ENCODE measurements at places on chromosomes 6 and 20. TPM values are rescaled to one million over a fixed set of nuclear protein-coding genes. Genes with fewer than 3 reads are reported as not detected.

The PGC gene
- total RNA-seq, result not detected

The BMP5 gene
- total RNA-seq, result 6.3 TPM

The HTR1B gene
- total RNA-seq, result not detected

The FILIP1 gene
- total RNA-seq, result 117 TPM

The NCOA6 gene
- total RNA-seq, result 18.2 TPM

The VAPB gene
- total RNA-seq, result 20.2 TPM

The HEY2 gene
- total RNA-seq, result 2.7 TPM

The TRIM31 gene
- total RNA-seq, result not detected

DNA sequence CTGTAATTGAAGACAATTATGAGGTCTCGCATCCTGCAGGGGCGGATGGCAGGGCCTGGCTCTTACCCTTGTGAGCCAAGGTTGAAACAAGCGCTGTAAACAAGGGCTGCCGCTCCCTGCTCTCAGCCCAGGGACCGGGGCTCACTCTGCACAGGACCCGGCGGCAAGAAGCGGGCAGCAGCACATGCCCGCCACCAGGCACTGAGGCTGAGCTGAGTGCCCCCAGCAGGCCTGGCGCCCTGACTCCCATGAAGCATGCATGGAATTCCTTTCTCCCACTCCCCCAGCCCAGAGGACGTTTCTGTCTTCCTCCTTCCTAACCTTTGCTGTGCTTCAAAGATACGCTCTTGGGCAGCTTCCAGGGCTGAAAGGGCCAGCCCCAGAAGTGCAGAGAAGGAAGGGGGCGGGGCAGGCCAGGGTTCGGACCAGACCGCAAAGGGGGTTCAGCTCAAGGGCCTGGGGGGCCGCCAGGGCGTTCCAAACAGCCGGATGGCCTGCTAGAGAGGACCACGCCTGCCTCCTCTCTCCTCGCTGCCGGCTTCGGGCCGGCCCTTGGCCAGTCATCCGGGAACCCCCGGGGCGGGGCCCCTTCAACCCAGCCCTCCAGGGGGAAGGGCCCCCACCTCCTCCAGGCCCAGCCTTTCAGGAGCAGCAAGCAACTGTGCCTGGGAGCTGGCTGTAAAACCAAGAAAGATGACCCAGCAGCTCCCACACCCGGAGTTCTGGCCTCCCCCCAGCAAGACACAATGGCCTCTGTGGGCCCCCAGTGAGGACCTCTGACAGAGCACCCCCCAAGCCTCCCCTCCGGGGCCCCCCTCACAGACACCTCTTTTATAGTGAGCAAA, 109.9 kb downstream of the NOL4L start:
- DNase-seq, result peak; percentile 89

- DNase-seq, result no peak
These were observed 83.5 kb downstream of the CTNNBL1 start for GRCh38 chr20:37777012-37777950.

DNA sequence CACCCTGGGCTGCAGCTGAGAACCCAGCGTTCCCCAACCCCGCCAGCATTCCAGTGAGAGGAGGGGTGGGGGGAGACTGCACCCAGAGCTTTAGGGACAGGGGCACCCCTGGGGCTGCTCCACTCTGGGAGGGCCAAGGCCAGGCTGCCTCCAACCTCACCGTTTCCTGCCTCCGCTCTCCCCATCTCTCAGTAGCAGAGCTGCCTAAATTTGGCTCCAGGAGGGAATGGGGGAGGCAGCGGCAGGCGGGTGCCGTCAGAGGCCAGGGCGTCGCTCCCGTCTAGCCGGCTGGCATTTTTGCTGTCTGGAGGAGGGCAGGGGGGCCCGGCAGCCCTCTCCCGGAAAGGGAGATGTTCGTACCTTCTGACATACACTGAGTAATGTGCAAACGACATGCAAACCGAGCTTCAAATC, 46.6 kb downstream of the NOL4L start:
- DNase-seq, result no peak

DNA sequence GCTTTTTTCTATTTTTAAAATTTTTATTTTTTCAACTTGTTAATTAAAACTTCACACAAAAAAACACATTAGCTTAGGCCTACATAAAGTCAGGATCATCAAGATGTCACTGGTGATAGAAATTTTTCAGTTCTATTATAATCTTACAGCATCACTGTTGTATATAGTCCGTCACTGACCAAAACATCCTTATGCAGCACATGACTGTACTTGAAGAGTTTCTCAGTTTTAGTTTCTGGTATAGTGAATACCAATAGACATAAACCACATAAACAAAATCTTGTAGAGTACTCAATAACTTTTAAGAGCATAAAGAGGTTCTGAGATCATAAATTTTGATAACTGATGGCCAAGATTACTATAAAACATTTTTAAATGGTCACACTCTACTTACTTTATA, 71.8 kb downstream of the ASCC3 start:
- DNase-seq, result no peak

DNA sequence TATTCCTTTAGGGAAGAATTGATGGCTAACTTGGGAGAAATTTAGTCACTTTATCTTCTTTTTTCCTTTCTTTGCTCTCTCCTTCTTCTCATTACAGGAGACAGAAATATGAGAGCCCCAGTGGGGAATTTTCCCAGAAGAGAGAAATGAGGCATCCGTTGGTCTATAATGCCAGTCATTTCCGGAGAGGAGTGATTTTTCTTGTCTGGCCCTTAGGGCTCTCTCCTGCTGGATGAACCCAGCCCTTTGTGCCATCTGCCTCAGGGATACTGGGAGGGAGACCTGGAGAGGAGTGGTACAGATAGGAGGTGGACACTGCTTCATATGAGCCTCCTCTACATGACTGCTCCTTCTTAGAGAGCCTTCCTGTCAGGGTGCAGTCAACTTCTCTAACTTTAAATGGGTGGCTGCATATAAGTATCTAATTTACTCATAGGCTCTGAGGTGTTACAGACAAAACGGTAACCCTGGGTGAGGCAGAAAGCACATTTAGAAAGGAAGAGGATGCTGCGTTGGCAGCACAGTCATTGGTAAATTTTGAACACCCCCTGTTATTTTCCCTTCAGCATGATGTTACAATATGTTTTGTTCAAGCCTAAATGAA, 21.9 kb downstream of the RIMS1 start:
- DNase-seq, result no peak

GRCh38 chr20:38243709-38244020, 16.9 kb downstream of the KIAA1755 start:
- no peak for DNase-seq

DNA sequence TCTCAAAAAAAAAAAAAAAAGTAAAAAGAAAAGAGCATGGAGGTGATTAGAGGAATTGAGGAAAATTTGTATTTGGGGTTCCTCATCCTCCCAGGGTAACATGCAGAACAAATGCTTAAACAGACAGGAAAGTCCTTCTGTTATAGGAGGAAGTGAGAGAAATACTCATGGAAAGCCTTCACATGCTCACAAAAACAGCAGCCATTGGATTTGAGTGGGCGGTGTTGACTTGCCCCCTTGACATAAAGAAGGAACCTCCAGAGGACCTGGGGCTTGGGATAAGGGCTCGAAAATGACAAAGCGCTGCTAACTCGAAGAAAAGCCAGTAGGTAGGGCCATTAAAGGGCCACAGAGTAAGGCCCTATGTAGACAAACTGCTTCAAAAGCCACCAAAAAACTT, 17.5 kb upstream of the SAMHD1 start:
- no peak for DNase-seq

DNA sequence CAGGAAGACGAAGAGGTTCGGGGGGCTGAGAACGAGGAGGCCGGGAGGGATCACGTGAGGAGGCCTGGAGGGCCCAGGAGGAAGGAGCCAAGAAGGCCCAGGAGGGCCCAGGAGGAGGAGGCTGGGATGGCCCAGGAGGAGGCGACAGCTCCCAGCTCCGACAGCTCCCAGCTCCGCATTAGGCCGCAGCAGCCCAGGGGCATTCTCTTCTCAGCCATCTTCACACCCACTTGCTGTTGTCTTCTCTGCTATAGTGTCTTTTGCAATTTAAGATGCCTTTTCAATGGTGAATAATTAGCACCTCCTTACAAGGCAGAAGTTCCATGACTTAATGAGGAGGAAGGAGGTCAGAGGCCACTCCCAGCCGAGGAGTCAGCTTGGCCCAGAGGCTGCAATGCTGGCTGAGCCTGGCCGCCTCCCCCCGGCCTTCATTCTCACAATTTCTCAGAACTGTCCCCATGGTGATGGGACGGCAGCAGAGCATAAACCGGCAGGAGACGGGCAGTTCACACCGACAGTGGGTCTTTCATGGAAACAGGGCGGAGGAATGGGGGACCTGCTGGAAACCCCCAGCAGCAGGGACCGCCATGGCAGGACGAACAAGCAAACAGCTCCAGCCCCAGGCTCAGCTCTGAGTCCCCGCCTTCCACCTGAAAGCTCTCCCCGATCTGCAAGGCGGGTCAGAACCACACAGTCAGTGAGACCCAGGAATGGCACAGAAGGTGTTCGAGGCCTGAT, 45.1 kb downstream of the WDR27 start:
- DNase-seq, result no peak

DNA sequence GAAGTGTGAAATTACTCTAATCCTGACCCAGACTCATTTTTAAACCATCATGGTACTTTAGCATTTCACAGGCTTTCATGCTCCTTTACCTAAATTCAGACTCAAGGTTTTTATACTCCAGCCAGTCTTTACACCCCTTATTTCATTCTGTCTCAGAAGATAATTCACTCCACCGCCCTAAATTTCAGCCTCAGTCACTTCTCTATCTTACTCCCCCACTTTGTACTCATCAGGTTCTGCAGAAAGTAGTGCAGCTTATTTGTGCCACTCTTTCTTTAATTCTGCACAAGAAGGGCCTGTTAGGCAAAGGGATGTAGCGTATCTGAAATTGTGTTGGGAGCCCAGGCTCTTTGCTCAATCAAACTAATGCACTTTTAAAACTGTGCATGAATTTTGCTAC, 205.5 kb downstream of the ARHGAP18 start:
- DNase-seq, result no peak

GRCh38 chr6:154403788-154404187, 47.2 kb upstream of the IPCEF1 start:
- no peak for DNase-seq

DNA sequence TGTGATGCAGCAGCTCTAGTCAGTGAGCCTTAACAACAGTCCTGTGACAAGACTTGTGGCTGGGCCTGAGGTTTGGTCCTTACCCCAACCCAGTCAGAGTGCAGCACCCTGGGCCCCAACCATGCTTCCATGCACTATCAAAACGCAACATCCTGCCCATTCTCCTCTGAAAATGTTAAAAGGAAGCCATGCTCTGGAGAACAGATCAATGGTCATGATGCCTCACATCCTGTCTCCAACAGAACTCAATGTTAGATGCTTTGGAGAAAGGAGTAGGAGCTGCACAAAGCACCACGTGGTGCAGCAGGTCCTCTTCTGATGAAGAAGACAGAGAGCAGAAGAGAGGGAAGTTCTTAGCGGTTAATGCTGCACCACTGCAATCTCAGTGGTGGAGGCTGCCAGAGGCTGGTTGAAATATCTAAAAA, 41.9 kb downstream of the TRAM2 start:
- no peak for DNase-seq

DNA sequence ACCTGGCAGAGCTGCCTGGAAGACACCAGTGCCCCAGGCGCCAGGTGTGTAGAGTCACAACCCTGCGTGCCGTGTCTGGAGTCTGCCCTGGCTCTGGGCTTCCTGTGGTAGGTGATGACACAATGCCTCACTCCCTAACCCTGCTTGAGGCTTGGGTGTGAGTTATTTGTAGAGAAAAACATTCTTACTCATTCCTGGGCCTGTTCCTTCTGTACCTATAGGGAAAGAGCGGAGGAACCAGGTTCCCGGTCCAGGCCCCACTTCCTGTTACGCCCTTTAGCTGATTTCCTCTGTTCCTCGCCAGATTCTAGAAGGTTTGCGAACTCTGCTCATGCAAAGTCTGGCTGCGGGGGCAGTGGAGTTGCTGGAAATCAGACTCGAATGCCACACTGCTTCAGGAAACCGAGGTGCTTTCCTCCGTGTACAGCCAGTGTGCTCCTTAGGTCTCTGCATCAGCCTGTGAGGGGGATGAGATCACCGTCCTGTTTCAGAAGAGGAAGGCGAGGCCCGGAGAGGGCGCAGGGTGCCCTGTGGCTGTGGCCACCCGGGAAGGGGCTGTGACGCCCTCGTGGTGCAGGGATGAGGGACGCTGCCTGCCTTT, 67.1 kb upstream of the DUSP22 start:
- peak; percentile 57 for DNase-seq

DNA sequence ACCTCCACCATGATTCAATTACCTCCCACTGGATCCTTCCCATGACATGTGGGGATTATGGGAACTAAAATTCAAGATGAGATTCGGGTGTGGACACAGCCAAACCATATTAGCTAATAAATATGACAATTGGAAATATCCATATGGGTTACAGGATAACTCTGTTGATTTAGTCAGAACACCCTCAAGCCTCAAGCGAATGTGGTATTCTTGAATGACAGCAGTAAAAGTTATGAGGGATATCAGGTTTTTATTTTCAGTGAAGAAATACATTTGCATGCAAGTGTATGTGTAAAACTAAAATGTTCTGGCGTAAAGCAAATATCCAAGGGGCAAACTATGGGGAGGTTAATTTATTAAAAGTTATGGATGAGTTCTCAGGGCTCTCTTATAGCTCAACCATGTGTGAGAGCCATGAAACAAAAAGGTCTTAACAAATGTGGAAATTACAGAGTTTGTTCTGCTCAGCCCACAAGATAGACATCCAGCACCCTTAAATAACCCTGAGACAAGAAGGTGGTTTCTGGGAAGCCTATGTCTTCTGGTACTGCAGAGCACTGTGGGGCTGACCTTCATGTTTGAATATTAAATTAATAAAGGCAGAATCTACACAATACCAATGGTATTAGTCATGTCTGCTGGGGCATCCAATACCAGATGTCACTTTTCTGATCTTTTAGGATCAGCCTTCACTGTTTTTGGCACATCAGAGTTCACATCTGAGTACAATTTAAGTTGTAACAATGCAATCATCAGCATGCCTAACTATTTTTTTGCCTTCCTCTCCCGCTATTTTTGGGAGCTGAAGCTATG, 370.5 kb upstream of the RSPO3 start:
- no peak for DNase-seq

DNA sequence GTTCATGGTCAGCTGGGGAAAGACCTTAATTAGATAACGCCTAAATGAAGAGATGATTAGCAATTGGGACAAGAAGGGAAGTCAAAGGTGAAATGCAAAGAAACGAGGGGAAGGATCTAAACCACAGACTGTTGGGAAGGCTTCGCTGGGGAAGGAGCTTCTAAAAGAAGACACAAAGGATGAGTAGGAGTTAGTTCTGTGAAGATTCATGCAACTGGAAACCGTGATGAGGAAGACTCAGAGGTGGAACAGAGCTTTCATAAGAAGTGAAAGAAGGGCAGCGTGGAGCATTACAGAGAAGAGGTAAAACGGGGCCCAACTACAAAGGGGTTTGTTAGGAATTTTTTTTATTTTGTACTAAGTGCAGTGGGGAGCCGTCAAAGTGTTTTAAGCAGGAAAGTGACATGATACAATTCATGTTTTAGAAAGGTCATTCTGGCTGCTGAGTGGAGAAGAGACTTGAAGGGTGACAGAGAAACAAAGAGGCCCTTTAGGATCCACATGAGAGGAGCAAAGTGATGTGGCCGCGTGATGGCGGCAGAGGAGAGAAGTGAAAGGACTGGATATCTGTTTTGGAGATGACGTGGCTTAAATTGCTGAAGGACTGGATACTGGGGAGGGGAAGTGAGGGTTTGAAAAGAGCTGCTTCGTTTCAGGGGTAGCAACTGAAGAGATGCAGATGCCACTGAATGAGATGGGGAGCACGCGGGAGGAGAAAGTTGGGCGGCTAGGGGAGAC, 33.6 kb downstream of the TTI1 start:
- no peak for DNase-seq
